Fibroblast of pulmonary artery (primary cell): ENCODE measurements at places on chromosomes 11 and 22.

GRCh38 chr11:2216400-2217064 lies 44.9 kb upstream of the TH start:
- no peak for DNase-seq

DNA sequence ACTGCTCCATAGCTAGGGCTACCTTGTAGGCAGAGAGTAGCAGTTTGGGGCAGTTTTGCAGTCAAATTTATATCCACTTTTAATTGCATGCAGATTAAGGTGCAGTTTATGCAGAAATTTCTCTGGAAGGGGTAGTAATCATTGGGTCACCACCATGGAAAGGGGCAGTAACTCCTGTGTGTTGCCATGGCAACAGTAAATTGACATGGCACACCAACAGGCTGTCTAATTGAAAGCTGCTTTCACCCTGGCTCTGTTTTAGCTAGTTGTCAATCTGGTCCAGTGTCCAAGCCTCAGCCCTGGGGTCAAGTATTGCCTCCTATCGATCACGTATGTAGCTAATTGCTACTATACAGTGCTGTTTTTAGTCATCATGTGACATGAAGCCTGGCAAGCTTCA lies 786.1 kb upstream of the CNTN5 start:
- no peak for DNase-seq

DNA sequence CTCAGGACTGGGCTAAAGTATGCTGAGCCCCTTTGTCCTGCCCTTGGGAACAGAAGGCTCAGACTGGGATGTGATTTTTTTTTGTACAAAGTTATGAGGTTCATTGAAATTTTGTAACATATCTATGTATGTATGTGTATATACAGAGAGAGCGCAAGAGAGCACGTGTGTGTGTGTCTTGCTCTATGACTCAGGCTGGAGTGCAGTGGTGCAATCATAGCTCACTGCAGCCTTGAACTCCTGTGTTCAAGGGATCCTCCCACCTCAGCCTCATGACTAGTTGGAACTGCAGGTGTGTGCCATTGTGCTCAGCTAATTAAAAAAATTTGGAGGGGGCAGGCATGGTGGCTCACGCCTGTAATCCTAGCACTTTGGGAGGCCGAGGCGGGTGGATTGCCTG lies 5.7 kb downstream of the TMEM25 start:
- peak; percentile 9 for DNase-seq

DNA sequence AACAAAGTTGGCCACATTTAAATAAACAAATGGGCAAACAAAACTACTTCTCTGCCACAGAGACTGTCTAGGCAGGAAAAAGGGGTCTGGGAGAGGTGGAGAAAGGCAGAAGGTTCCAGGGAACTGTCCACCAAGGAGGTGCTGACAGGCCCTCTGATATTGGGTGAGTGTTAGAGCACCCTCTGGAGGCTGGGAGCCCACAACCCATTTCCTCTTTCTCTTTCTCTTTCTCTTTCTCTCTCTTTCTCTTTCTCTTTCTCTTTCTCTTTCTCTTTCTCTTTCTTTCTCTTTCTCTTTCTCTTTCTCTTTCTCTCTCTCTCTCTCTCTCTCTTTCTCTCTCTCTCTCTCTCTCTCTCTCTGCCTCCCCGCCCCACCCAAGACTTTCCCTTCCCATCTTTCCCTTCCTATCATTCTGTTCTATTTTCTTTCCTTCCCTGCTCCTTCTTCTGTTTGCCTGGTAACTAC lies 912.8 kb downstream of the DLG2 start:
- peak; percentile 41 for DNase-seq

- DNase-seq: no peak
Observed at GRCh38 chr22:43118953-43119458, 8.5 kb downstream of the BIK start.

GRCh38 chr11:61955422-61956135 lies 5.4 kb downstream of the BEST1 start:
- no peak for DNase-seq

- DNase-seq: no peak
Observed at GRCh38 chr11:1206391-1207271, 16.2 kb upstream of the MUC5B start.

- DNase-seq: peak; percentile 13
Observed at GRCh38 chr11:14619603-14620531, 23.7 kb upstream of the PDE3B start.

- DNase-seq: no peak
Observed at GRCh38 chr22:45090497-45090910, 73.2 kb upstream of the NUP50 start.

GRCh38 chr22:21926728-21927127 lies 25.9 kb downstream of the PPM1F start:
- DNase-seq: no peak

- DNase-seq: no peak
Observed at GRCh38 chr22:30891781-30892180, 76.8 kb downstream of the MORC2 start.

GRCh38 chr11:112810951-112811350 lies 150.3 kb upstream of the NCAM1 start:
- DNase-seq: no peak

- DNase-seq: no peak
Observed at GRCh38 chr11:7050191-7050590, 29.9 kb downstream of the NLRP14 start.

DNA sequence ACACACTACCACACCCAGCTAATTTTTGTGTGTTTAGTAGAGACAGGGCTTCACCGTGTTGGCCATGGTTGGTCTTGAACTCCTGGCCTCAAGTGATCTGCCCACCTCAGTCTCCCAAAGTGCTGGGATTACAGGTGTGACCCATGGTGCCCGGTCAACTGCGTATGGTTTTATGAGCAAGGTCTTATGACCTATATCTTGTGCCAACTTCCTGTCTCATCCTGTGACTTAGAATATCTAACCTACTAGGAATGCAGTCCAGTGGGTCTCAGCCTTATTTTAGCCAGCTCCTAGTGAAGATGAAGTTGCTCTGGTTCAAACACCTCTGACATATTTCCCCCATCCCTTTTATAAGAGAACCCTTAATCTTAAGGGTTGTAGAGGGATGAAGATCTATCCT lies 66.1 kb upstream of the OR5AN1 start:
- DNase-seq: no peak

- peak; percentile 98 for DNase-seq
Observed at GRCh38 chr11:86740628-86741483, 59.5 kb upstream of the PRSS23 start.

- DNase-seq: no peak
Observed at GRCh38 chr11:11171854-11172253, 181.2 kb downstream of the CSNK2A3 start.

DNA sequence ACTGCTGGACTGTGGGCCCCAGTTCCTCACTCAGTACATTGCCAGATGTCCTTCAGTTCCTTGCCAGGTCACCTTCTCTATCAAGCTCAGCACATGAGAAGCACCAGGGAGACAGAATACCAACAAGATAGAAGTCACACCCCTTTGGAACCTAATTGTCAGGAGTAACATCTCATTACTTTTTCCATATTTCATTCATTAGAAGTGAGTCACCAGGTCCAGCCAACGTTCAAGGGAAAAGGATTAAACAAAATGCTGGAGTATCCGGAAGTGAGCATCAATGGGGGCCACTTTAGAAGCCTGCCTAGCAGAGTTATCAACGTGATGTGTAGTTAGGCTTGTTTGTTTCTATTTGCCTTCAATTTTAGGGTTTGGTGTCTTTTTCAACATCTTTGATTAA lies 569.3 kb downstream of the MIAT start:
- peak; percentile 33 for DNase-seq

GRCh38 chr22:44721213-44721612 lies 19.2 kb downstream of the PRR5 start:
- DNase-seq: no peak

DNA sequence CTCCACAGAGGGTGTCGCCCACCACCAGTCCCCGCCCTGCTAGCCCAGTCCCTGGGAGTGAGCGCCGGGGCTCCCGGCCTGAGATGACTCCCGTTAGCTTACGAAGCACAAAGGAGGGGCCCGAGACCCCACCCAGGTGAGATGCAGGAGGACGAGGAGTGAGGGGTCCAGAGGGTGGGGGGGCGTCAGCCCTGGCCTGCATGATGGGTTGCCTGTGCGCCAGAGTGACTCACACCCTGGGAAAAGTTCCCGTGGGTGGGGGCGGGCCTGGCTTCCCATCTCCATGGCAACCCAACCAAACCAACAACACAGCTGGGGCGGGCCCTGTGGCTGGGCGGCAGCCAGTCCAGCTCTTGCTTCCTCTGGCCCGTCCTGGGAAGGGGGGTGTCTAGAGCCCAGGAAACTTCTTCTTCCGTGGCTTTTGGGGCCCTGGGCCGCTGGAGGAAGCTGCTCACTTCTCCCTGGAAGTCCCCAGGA lies 4.5 kb downstream of the GAS2L1 start:
- peak; percentile 98 for DNase-seq

DNA sequence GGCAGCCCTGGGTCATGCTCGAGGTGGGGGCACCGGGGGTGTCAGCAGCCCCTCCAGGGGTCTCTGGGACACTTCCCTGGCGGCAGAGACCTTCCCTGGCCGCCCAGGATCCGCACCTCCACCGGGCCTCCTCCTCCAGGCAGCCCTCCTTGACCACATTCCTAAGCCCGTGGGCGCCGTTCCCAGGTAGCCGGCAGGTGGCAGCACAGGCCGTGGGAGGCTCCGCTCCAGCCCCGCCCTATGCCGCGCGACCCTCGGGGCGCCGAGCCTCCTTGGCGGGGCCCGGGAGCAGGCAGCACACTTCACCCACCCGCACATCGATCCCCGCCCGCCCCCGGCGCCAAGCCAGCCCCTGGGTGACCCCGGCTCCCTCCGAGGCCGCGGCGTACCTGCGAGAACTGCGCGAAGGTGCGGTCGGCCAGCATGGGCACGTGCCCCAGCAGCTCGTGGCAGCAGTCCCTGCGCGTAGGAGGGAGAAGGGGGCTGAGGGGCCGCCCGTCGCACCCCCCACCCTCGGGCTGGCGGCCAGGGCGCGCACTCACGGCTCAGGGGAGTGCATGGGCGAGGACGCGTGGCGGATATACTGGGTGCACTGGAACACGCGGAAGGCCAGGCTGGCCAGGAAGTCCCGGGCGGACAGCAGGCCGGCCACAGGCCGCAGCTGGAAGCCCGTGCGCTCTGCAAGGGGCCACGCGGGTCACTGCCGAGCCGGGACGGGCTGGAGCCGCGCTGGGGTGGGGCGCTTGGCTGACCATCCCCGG lies 5.3 kb upstream of the INS start:
- no peak for DNase-seq

DNA sequence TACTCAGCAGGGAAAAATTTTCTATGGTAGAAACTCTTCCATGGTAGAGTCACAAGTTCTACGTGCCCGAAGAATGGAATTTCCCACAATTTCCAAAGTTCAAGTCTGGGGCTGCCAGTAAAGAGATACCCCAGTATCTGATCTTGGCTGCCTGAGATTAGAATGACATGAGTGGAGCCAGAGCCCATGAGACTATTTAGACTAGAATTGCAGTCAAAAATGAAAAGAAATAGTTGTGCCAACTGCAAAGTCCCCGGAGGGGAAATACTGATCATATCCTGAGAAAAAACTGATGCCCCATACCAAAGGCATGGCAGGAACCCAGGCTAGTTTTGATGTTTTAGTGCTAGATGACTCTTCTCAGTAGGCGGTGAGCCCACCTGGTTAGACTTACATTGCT lies 11.2 kb downstream of the MAJIN start:
- no peak for DNase-seq

- peak; percentile 25 for DNase-seq
Observed at GRCh38 chr22:19554834-19555404, 30.7 kb upstream of the CLDN5 start.

GRCh38 chr11:59212744-59213631 lies at the start of gene MPEG1:
Gene MPEG1, minus strand, starts transcription at chr11:59212927. Its CDS starts 62 bp downstream, at chr11:59212865.
- DNase-seq: no peak

GRCh38 chr11:90737444-90738050 lies 514.7 kb upstream of the CHORDC1 start:
- no peak for DNase-seq

DNA sequence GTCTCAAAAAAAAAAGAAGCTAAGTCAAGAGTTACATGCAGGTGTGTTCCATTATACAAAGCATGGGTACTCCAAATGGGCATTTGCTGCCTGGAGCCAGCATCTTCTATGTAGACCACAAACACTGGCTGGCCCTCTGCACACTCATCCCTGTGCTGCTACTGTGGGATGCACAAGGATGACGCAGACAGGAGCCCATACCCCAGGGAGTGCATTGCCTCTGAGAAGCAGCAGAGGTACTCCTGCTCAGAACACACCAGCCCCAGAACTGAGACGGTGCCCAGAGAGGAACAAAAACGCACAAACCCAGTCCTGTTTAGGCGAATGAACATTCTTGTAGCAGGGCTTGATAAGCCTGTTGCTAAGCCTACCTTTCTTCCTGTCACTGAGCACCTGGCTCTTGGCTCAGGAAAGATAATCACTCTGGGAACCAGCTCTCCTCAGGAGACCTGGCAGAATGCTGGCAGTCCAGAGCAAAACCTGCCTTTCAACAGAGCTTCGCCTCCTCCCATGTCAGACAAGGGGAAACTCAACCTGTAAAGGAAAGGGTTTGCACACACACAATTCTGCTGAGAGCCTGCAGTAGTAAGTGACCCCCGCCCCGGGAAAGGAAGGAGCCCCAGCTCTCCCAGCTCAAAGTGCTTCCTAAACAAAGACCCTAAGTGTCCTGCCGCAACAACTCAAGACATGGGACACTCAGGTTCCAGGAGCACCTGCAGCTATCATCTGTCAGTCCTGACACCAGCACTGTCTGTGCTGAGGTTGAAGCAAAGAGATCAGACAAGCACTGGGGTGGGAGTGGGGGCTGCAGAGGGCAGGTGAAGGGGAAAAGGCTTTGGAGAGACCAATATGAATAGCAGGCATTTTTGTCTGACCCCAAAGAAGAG lies 145.7 kb downstream of the TENM4 start:
- no peak for DNase-seq

DNA sequence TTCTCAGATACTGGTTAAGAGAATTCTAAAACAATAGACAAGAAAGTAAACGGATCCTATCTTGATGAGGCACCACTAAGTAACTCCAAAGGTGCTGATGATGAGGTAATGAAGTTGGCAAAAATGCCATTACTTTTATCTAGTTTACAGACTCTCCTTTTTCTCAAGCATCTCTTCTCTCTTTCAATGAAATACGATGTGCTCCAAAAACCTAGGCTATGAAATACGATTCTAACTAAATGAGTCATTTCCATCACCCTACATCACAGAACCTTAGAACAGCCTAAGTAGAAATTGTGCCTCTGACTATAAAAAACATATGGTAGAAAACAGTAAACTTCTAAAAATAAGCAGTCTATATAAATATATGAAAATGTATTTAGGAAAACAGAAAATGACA lies 58.9 kb upstream of the ARHGAP32 start:
- DNase-seq: peak; percentile 32

GRCh38 chr11:32602657-32603415 lies 19.2 kb downstream of the EIF3M start:
- DNase-seq: peak; percentile 71
